ENCODE measurements at places on chromosomes 5 and 9. TPM values are rescaled to one million over a fixed set of nuclear protein-coding genes. Genes with fewer than 3 reads are reported as not detected.
A peak's percentile ranks its signal among the peaks of the same experiment; 100 is the strongest.

DNA sequence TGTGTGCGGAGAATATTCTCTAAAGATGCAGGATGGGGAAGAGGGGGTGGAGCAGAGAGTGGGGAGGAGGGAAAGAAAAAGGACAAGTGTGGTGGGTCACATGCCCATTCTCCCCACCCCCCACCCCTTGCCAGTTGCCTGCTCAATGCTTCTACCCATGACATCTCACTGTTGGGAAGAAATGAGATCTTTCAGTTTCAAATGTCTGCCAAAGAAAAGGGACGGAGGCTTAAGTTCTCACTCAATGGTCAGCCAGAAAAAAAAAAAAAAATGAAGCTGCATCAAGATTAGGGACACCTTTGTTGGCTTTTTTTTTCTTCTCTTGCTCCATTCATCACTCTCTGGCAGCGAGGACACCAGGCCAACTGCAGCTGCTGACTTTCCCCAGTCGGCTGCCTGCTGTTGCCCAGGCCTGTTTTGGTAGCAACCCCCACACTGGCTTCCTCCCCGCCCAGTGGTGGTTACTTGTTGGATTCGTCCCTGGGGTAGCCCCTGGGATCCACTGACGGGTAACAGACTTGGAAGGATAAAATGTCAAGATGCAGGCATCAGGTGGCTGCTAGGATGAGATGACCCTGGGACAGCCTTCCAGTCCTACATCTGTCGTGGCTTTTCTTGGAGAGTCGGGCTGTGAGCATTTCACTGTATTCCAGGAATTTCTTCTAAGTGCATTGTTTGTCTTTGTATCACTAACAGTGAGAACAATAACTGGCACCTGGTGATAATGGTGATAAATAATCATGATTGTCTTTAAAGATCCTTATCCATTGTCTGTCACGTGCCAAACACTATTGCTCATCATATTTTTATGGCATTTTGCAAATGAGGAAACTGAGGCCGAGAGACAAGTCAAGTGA lies 9.1 kb downstream of the WWC1 start:
- DNase-seq, result no peak
- no peak overlapping the region for H3K27ac ChIP-seq
- H3K36me3 ChIP-seq, result no peaks in the 10 kb centered on the region

DNA sequence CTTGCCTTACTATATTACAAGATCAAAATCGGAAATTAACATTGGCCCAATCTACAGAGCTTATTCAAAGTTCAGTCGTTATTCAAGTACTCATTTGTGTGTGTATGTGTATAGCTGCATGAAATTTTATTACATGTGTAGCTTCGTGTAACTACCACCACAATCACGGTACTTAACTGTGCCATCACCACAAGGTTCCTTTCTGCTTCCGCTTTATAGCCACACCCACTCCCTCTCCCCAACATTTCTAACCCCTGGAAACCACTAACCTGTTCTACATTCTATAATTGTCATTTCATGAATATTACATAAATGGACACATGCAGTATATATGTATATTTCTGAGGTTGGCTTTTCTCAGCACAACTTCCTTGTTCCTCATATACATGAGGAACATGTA lies 4.0 kb upstream of the TEX48 start:
- no peak overlapping the region for H3K27ac ChIP-seq
- no peaks in the 10 kb centered on the region for H3K36me3 ChIP-seq
- peaks cover 9% of the 10 kb centered on the region for H3K27me3 ChIP-seq
- peaks cover 6% of the 10 kb centered on the region for H3K4me1 ChIP-seq
- DNase-seq, result no peak
- no peak overlapping the region for H3K4me3 ChIP-seq

GRCh38 chr5:172410160-172410559 lies 44.2 kb downstream of the SH3PXD2B start:
- H3K27ac ChIP-seq, result no peak overlapping the region
- no peak overlapping the region for H3K4me3 ChIP-seq
- no peak for DNase-seq
- H3K36me3 ChIP-seq, result peaks cover 27% of the 10 kb centered on the region
- H3K4me1 ChIP-seq, result 0 out of 2 replicates have a peak, but pooled peaks cover 12% of the 10 kb centered on the region

DNA sequence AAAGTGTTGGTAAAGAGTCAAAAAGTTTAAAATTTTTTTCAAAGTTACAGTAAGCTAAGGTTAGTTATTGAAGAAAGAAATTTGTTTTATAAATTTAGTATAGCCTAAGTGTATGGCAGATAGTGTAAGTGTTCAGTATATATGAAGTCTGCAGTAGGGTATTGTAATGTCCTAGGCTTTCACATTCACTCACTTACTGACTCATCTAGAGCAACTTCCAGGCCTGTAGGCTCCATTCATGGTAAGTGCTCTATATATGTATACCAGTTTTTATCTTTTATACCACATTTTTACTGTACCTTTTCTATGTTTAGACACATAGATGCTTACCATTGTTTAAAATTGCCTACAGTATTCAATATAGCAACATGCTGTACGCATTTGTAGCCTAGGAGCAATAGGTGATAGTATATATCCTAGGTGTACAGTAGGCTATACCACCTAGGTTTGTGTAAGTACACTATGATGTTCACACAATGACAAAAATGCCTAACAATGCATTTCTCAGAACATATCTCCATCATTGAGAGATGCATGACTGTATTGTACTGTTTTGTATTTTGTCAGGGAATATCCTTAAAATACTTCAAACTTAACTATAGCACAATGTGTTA lies 38.5 kb downstream of the CYSTM1 start:
- H3K4me3 ChIP-seq, result no peak overlapping the region
- no peak overlapping the region for H3K27ac ChIP-seq
- H3K4me1 ChIP-seq, result peaks cover 7% of the 10 kb centered on the region

GABRP gene
- total RNA-seq, result 9.9 TPM

DNA sequence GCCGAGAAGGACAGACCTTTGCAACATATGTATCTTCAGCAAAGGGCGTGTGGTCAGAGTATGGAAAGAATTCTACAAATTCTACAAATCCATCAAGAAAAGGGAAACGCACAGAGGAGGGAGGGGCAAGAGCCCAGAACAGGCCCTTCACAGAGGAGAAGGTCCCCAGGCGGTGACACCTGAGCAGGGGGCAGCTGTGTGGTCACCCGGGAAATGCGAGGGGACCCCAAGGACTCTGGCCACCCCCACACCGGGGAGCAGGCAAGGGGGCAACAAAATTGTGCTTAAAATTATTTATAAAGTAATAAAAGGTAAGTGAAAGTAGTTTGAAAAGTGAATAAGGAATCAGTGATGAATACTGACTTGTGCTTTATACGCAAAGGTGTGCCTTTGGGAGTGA lies 17.6 kb downstream of the NACC2 start:
- no peaks in the 10 kb centered on the region for H3K36me3 ChIP-seq
- H3K4me3 ChIP-seq, result no peak overlapping the region
- H3K4me1 ChIP-seq, result 0 out of 2 replicates have a peak, but pooled peaks cover 2% of the 10 kb centered on the region

- no peak overlapping the region for H3K4me3 ChIP-seq
- peaks cover 47% of the 10 kb centered on the region for H3K36me3 ChIP-seq
- peaks cover 18% of the 10 kb centered on the region for H3K4me1 ChIP-seq
- H3K27ac ChIP-seq, result peak overlapping the region; percentile 80
These were observed 2.9 kb upstream of the MAML1 start for GRCh38 chr5:179729727-179730126.

PCDHGA4 gene
- total RNA-seq, result 3.9 TPM

DNA sequence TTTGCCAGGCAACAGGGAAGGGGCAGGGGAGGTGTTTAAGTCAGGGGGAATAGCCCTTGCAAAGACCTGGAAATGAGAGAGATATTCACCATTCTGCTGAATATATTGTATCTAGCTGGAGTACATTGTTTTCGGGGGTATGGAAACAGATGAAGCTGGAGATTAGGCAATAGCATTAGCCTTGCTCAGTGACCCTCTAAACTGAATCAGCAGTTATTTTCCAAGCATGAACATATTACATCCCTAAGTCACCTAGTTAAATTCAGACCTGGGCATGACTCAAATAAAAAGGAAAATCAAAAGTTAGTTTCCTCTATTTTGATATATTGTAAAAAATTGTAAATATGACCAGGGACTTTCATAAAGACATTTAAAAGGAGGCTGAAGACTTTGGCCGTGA lies 544.6 kb upstream of the TRPC7 start:
- no peaks in the 10 kb centered on the region for H3K27me3 ChIP-seq
- DNase-seq, result no peak
- peaks cover 44% of the 10 kb centered on the region for H3K4me1 ChIP-seq

SPATA31D3 gene
- not detected for total RNA-seq

GRCh38 chr9:134960701-134961181 lies 43.0 kb upstream of the FCN1 start:
- H3K27ac ChIP-seq, result no peak overlapping the region
- no peaks in the 10 kb centered on the region for H3K36me3 ChIP-seq
- no peaks in the 10 kb centered on the region for H3K4me1 ChIP-seq

GRCh38 chr5:31770998-31771397 lies 132.1 kb downstream of the PDZD2 start:
- H3K27me3 ChIP-seq, result no peaks in the 10 kb centered on the region
- H3K4me3 ChIP-seq, result no peak overlapping the region
- DNase-seq, result no peak
- H3K4me1 ChIP-seq, result peaks cover 31% of the 10 kb centered on the region
- H3K27ac ChIP-seq, result no peak overlapping the region
- peaks cover 21% of the 10 kb centered on the region for H3K36me3 ChIP-seq

DNA sequence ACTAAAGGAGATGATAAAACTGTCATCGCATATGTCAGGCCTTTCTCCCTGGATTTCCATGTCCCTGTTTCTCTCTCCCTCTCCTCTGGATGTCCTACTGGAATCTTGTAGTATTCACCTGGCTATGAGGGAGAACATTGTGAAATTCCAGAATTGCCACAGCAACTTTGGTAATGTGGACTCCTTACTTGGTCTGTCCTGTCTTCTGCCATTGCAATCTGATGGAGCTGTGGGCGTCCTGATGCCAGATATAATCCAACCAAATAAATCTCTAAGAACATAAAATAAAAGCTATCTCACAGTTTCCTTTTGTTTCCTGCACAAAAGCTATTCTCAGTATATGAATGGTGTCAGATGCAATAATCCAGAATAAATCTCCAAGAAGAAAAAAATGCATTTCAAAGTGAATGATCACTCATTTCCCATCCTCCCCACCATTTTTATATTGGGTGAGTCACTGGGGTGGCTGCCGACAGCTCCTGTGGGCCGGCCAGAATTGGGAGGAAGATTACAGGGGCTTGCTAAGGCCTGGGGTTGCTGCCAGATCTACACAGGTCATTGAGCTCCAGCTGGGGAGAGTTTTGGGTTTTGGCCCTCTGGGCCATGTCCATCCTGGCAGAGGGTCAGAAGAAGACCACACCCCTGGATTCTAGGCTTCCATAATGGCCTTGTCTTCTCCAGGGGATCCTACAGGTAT lies 160.7 kb upstream of the PITX1 start:
- no peak overlapping the region for H3K4me3 ChIP-seq
- H3K36me3 ChIP-seq, result no peaks in the 10 kb centered on the region
- no peak for DNase-seq
- peaks cover 9% of the 10 kb centered on the region for H3K4me1 ChIP-seq
- no peak overlapping the region for H3K27ac ChIP-seq

GRCh38 chr9:79817438-79818004 lies 245.8 kb downstream of the TLE4 start:
- no peak overlapping the region for H3K4me3 ChIP-seq
- no peak for DNase-seq
- H3K27ac ChIP-seq, result peak overlapping the region; percentile 85
- H3K4me1 ChIP-seq, result peaks cover 56% of the 10 kb centered on the region

SLC34A1 gene
- total RNA-seq, result not detected

- peaks cover 23% of the 10 kb centered on the region for H3K36me3 ChIP-seq
- no peak for DNase-seq
These were observed 571.3 kb downstream of the GABRG2 start for GRCh38 chr5:162638849-162639248.

- H3K27me3 ChIP-seq, result peaks cover 11% of the 10 kb centered on the region
- H3K4me3 ChIP-seq, result no peak overlapping the region
- no peaks in the 10 kb centered on the region for H3K36me3 ChIP-seq
- no peak overlapping the region for H3K27ac ChIP-seq
- no peak for DNase-seq
- peaks cover 28% of the 10 kb centered on the region for H3K4me1 ChIP-seq
These were observed 18.1 kb downstream of the CNTFR start for GRCh38 chr9:34571481-34571810.

GRCh38 chr9:134537951-134538641 lies 103.5 kb upstream of the COL5A1 start:
- no peak for DNase-seq
- no peak overlapping the region for H3K4me3 ChIP-seq
- H3K4me1 ChIP-seq, result no peaks in the 10 kb centered on the region
- no peaks in the 10 kb centered on the region for H3K27me3 ChIP-seq

ADAMTSL2 gene
- total RNA-seq, result 0.64 TPM

- H3K4me3 ChIP-seq, result no peak overlapping the region
- H3K27ac ChIP-seq, result no peak overlapping the region
- DNase-seq, result no peak
- H3K4me1 ChIP-seq, result no peaks in the 10 kb centered on the region
- H3K27me3 ChIP-seq, result no peaks in the 10 kb centered on the region
These were observed 291.8 kb downstream of the AOPEP start for GRCh38 chr9:95018099-95018936.

GRCh38 chr5:133309166-133309795 lies 257.5 kb downstream of the HSPA4 start:
- H3K36me3 ChIP-seq, result no peaks in the 10 kb centered on the region
- no peak for DNase-seq
- peaks cover 5% of the 10 kb centered on the region for H3K4me1 ChIP-seq
- H3K4me3 ChIP-seq, result no peak overlapping the region
- H3K27ac ChIP-seq, result no peak overlapping the region
- no peaks in the 10 kb centered on the region for H3K27me3 ChIP-seq

CDH18 gene
- total RNA-seq, result not detected

DNA sequence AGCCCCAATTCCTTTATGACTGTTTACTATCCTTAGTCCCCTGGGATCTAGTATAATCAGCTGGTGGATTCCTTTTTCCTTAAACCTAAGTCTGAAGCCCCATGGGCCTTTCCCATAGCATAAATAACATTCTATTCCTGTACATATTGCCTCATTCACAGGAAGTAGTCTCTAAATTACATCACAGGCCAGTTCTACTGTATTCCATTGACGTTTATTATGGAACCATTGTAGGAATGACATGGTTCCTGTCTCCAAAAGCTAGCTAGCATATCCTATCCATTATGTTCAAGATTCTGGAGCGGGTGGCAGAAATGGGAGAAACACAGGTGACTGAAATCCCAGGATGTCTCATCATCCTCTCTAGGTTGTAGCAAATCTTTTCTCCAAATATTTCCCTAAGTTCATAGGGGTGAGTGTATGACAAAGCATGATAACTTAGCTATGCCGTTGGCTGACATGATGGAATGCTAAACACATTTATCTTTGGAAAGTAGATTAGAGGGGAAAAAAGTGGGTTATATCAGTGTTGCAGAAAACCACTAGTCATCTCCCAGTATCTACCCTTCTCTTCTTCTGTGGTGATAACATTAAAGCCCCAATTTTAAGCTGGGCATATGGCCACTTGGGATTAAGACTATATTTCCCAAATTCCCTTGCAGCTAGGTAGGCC lies 140.1 kb downstream of the FGF1 start:
- no peaks in the 10 kb centered on the region for H3K27me3 ChIP-seq
- no peak for DNase-seq
- H3K27ac ChIP-seq, result no peak overlapping the region
- H3K36me3 ChIP-seq, result no peaks in the 10 kb centered on the region
